ENCODE measurements at places on chromosomes 5 and 9.

- DNase-seq, result peak; percentile 18
Observed at GRCh38 chr5:178895615-178896571, at the start of gene ZFP2. ZFP2 (plus strand) TSS chr5:178895913; CDS start chr5:178931314, 35,401 bp downstream.

DNA sequence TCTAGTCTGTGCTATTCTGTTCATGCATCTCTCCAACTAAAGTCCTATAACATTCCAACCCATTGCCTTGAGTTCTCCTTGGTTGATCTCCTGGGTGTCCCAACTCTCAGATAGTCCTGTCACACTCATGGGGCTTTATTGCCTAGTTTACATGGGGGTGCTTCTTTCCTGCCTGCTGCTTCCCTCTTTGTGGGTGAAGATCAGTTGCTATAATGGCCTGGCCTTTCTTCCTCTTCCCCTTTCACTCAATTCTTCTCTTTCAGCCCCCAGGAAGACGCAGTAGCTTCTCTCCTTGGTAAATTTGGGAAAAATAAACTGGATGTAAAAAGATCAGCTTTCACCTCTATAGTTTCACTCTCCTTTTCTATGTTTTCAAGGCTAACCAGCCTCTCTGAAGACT lies 66.5 kb downstream of the PTCD2 start:
- no peak for DNase-seq

- DNase-seq, result no peak
Observed at GRCh38 chr5:89584339-89584956, 701.5 kb upstream of the MEF2C start.

- DNase-seq, result no peak
Observed at GRCh38 chr5:32908641-32909040, 197.5 kb downstream of the NPR3 start.

- peak; percentile 55 for DNase-seq
Observed at GRCh38 chr5:132238169-132238744, 10.6 kb upstream of the P4HA2 start.

DNA sequence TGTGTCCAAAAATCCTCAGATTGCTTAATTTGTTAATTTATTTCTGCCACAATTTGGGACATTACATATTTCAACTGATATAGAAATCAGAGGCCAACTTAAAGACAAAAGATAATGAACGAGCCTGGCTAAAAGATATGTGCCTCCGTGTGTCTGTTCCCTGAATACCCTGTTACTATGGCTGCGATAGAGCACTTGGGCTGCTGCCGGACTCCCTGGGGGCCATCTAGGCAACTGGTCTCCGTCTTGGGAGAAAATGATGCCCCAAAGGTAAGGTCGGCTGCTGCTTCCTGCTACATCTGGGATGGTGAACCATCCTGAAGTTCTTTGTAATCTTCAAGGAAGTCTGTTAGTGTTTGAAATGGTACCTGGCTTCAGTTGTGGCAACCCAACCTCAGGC lies 72.0 kb downstream of the RCL1 start:
- DNase-seq, result no peak

DNA sequence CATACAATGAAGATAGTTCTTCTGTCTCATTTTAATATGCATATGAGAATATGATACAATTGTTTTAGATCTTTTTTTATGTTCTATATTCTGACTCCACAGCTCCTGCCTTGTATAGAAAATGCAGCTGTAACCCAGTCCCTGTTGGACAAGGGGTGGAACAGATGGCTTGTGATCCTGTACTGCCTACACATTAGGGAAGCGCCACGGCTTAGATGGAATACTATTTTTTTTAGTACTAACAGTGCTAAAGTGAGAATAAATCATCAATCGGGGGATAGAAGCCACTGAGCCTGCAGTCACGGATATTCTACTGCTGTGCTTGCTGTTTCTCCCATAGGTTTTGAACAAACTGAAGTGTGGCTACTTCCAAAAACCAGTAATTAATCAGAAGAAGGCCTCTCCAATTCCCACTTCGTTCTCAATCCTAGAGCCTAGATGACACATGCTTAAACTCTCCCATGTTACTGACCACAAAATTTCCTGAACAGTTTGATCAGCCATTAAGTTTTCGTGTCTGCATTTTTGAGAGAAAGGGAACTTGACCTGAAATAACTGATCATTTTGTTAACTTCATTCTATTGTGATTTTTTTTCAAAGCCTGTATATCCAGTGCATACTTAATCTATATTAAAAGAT lies 150.3 kb downstream of the CDH18 start:
- DNase-seq, result no peak

DNA sequence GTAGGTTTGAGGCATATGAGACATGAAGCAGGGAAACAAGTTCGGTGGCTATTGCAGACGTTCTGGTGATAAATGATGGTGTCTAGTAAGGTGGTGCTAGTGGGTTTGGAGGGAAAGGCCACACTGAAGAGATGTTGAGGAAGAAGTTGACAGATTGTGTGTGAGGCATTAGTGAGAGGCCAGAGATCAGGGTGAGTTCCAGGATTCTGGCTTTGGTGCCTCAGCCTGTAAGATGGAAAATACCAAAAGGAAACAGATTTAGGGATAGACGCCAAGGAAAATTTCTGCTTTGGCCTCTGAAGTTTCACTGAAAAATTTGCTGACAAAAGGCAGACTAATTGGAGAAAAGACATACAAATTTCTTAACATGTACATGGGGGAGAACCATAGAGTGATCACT lies 6.4 kb upstream of the PAIP1 start:
- DNase-seq, result no peak

GRCh38 chr9:69494763-69495162 lies 169.7 kb downstream of the ENTREP1 start:
- no peak for DNase-seq

GRCh38 chr5:122111460-122111859 lies 17.9 kb upstream of the ZNF474 start:
- DNase-seq, result no peak

- no peak for DNase-seq
Observed at GRCh38 chr5:10704949-10705621, 55.9 kb downstream of the DAP start.

DNA sequence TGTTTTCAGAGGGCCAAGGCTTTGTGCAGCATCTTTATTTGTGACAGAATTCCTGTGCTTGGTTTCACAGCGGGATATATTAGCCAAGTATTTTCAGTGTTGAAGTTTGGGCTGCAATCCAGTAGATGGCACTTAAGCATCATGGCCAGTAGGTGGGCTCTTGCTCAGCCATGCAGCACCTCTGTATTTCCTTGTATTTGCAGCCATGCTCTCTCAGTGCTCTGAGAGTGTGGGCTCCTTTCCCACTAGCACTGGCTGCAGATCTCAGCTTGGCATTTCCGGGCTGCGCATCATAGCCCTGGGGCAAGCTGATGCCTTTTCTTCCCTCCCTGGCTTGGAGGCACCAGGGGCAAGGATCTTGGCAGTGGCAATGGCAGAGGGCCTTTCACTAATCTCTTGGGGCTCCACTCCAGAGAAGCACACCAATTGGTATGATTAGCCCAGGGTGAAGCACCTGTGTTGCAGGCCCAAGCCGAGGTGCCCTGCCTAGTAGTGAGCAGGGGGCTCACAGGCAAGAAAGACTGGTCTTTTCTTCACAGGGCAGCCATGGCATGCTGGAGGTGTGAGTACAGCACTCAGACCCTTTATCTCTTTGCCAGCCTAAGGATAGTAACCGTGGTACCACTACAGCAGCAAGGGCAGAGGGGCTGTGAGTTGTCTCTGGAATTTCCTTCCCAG lies 48.3 kb downstream of the SLCO6A1 start:
- DNase-seq, result no peak

GRCh38 chr9:95004411-95005277 lies 278.1 kb downstream of the AOPEP start:
- DNase-seq, result peak; percentile 27

- DNase-seq, result peak; percentile 13
Observed at GRCh38 chr9:76403352-76403751, 9.1 kb upstream of the RFK start.

- DNase-seq, result no peak
Observed at GRCh38 chr9:83147315-83148149, 84.6 kb upstream of the RASEF start.

DNA sequence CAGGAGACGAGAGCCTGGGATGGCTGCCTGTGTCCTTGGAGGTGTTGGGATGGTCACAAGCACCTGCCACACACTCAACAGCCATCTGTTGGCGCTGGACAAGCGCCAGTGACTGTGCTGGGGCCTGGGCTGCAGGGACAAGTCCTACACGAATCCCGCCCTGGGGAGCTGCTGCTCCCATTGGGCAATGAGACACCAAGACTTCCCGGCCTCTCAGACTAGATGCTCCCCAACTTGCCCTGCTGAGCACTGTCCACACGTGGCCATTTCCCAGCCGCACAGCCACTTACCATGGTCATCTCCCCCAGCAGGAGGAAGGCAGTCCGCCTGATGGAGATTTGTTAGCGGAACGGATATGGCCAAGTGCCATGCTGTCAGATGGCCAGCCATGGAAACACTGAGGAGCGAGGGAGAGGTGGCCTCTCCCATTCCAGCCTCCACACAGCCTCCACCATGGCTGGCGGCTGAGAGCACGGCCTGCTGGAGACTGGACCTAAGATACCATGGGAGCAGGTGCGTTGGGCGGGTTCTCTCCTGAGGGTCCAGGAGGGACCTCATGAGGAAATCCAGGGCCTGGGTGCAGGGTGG lies 43.9 kb downstream of the PRRT1B start:
- no peak for DNase-seq

DNA sequence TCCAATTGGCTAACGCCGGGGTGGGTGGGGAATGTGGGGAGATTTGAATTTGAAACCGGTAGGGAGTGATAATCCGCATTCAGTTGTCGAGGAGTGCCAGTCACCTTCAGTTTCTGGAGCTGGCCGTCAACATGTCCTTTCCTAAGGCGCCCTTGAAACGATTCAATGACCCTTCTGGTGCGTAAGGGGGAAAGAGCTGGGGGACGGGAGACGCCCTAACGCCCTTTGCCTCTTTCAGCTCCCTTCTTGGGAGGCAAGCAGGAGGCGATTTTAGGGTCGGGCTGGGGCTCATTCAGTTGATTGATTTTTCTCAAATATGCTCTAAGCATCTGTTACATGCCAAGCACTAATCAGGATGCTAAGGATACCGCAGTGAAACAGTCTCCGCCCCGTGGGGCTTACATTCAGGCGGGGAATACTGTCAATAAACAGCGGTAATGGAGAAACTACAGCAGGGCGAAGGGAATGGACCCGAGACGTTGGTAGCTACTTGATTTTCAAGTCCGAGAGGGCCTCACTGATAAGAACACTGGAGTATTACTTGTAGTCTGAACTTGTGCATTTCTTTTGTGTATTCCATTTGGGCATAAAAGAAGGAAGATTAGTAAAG lies at the start of gene HMMR:
TSS of gene HMMR (plus strand) at position 71 of the 610 bp plus-strand sequence. CDS start at position 132, 61 bp downstream.
- DNase-seq, result no peak

- no peak for DNase-seq
Observed at GRCh38 chr9:110161940-110162339, 46.0 kb downstream of the C9orf152 start.

- no peak for DNase-seq
Observed at GRCh38 chr9:113261917-113262671, 13.3 kb downstream of the CDC26 start.

DNA sequence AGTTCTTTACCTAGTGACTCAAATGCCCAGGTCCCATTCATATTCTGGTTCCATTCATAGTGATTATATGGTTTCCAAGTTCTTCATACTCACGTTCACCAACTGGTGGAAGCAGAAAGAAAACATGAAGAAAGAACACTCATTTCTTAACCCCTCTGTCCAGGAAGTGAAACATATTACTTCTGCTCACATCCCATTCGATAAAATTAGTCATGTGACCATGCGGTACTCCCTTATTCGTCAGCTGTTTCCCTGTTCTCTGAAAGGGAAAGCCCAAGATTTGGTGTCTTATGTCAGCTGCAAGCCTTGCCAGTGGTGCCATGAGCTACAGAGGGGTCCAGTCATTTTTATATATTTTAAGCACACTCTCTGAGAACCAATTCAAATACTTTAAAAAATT lies 387.0 kb upstream of the DMAC1 start:
- DNase-seq, result no peak

- no peak for DNase-seq
Observed at GRCh38 chr5:96601200-96601599, 61.0 kb upstream of the CAST start.

- DNase-seq, result no peak
Observed at GRCh38 chr5:163407034-163407655, 30.2 kb upstream of the CCNG1 start.

DNA sequence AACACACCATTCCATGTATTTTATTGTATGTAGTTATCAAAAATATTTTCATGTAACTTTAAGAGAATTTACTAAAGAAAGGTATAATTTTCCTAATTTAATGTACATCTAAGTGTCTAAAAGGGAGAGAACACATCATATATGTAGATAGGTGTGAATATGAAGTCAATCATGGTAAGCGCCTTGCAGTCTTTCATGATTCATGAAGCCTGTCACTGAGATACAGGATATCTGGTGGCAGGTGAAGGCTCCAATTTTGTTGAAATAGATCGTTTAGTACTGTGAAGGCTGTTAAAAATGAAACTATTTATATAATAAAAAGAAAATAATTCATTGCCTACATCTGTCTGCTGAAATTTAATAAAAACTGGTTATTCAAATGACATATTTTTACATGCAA lies 15.5 kb upstream of the RGMB start:
- no peak for DNase-seq

DNA sequence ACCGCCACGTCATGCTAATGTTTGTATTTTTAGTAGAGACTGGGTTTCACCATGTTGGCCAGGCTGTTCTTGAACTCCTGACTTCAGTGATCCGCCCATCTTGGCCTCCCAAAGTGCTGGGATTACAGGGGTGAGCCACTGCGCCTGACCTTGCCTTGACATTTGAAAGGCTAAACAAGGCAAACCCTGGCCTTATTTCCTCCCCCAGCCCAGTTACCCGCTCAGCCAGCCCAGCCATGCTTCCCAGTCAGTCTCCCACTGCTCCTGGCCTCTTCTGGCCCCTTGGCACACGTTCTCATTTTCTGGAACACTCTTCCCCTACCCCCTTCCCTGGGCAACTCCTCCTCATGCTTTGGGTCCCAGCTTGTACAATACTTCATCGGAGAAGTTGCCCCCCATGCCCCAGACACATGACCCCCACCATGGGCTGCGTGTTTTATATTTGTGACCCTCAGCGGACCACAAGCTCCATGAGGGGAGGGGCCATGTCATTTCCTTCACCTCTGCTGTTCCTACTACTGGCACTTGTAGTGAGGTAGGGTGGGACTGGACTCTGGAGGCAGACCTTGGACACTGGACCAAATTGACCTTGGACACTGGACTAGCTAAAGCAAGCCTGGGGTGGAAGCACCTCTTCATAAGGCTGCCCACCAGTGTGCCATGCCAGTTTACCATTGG lies 94.4 kb upstream of the IER5L start:
- no peak for DNase-seq

DNA sequence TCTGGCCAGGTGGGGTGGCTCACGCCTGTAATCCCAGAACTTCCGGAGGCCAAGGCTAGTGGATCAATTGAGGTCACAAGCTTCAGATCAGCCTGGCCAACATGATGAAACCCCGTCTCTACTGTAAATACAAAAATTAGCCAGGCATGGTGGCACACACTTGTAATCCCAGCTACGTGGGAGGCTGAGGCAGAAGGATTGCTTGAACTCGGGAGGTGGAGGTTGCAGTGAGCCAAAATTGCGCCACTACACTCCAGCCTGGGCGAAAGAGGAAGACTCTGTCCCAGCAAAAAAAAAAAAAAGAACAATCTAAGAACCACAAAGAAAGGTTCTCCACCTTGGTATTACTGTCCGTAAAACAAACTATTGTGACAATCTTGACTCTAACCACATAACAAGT lies 9.7 kb downstream of the MYO10 start:
- DNase-seq, result no peak
